Amygdala (tissue), 56 donors: ENCODE measurements at places on chromosomes 11 and 22.

DNA sequence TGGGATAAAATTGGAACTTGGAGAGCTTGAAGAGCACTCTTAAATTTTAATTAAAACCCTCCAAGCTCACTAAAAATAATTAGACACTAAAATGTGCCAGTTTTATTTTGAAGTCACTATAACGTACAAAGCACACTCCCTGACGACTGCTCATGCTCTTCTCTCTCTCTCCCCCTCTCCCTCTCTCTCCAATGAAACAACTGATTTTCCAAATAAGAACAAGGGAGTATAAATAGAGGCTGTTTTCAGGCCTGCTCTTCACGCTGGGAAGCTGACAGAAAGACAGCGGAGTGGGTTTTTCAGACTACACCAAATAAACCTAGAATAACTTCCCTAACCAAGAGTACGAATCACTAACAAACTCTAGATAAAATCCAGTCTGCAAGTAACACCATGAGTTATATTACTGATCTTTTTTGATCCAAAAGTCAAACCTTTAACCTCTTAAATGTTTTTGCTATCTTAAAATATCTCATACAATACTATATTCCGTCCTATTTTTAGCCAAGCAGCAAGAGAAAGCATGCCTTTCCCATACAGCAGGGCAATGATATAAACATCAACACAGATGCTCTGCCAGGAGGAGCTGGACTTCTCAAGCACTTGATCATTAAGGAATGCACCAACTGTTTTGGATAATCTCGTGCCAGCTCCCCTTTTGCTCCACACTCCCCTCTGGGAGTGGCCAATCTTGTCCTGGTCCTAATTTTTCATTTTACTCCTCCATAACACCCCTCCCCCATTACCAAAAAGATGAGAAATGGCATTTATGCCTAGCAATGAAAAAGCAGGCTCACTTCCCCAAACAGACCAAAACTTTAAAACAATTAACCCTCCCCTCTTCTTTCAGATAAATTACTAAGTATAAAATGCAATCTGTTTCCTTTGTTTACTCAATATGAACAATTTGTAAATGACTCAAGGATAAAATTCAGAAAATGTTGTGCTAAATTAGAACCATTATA, 116.9 kb downstream of the SOX6 start:
- DNase-seq, result no peak

DNA sequence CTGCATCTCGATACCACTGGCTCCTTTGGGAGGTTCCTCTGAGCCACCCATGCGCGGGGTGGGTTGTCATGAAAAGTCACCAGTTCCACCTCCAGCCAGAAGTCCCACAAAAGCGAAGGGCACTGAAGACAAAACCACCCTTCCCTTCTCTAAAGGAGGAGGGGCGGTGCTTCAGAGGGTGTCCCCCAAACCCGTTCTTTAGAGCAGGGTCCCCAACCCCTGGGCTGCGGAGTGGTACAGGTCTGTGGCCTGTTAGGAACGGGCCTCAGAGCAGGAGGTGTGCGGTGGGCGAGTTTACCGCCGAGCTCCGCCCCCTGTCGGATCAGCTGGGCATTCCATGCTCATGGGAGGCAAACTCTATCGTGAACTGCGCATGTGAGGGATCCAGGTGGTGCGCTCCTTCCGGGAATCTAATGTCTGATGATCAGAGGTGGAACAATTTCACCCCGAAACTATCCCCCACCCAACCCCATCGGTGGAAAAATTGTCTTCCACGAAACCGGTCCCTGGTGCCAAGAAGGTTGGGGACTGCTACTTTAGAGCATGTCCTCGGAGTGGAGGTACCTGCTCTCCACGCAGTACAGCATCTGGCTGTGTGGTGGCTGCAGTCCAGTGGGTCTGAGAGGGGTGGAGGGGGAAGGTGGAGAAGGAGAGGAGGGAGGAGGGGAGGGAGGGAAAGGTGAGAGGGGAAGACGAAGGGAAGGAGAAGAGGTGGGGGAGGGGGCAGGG, 72.9 kb upstream of the SEPTIN5 start:
- no peak for DNase-seq

DNA sequence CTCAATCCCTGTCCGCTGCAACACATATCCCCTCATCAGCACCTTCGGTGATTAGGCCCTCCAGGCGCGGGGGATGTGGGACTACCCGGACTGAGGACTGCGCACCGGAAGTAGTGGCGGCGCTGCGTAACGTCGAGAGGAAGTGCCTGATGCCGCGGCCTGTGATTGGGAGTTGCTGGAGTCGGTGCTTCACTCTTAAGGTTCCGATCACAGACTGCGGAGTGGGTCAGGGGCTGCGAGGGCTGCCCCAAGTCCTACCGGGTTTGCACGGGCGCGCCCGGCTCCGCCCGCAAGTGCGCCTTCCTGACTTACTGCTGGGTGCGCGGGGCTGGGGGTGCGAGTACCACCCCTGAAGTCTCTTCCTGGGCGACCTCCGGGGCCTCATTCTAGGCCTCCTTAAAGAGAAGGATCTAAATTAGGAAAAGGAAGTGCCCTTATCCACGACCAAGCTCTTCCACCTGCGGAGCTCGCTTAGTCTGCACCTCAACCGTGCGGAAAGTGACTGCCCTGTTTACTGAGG, at the start of gene ALKBH3:
Gene ALKBH3 (plus strand): TSS at position 192 of the 520 bp plus-strand sequence. CDS start 1,822 bp downstream, outside the sequence.
- peak; percentile 93 for DNase-seq

DNA sequence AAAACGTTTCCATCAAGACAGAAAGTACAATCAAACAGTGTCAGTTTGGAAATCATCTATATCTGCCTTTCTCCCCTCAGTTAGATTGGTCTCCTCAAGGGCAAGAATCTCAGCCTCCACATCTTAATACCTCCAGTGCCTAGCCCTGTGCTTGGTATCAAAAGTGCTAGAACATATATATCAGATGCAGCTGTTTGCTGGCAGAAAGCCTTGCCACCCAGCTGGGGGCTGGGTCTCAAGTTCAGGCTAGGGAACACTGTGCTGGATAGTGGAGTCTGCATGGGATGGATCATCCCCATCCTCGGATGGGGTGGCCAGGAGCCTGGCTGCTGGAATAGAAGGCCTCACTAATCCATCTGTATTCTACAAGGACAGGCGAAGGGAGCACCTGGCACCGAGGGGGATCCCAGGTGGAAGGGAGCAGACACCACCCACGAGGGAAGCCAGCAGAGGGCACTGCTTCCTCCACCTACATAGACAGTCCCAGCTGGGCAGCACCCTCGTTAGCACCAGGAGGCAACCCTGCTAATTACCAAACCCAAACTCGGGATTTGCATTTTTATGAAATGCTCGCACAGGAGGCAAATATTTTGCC, 602.2 kb downstream of the BUD13 start:
- DNase-seq, result no peak

DNA sequence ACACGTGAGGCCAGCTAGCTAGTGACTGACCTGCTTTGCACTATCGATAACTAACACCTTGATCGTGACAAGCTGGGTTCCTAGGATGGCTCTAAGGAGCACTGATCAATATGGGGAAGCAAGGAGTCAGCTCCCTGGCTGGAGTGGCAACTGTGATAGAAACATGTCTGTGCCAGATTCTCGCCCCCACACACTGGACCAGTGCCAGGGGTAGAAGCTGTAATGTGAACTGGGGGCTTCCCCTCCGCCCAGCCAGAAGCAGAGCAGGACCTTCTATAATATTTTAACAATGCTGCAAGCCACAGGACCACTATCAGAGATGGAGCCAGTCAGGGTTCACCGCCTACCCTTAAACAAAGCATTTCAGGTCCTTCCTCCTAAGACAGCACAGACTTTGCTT, 96.5 kb downstream of the DSCAML1 start:
- DNase-seq, result no peak

DNA sequence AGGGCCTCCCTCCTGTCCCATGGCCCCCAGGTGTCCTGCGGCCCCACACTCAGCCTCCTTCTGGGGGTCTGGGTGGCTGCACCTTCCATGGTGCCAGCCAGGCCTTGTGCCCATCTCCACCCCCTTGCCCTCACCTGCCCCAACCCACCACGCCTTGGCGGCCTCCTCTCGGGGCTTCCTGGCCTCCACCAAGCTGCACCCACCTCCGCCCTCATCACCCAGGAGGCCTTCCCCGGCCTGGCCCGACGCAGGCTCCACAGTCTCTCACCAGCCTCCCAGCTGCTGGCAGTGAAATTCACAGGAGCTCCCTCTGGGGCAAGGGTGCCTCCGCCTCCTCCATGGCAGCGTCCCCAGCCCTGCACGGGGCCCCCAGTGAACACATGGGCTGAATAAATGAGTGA, 35.9 kb upstream of the WNT7B start:
- DNase-seq, result no peak

DNA sequence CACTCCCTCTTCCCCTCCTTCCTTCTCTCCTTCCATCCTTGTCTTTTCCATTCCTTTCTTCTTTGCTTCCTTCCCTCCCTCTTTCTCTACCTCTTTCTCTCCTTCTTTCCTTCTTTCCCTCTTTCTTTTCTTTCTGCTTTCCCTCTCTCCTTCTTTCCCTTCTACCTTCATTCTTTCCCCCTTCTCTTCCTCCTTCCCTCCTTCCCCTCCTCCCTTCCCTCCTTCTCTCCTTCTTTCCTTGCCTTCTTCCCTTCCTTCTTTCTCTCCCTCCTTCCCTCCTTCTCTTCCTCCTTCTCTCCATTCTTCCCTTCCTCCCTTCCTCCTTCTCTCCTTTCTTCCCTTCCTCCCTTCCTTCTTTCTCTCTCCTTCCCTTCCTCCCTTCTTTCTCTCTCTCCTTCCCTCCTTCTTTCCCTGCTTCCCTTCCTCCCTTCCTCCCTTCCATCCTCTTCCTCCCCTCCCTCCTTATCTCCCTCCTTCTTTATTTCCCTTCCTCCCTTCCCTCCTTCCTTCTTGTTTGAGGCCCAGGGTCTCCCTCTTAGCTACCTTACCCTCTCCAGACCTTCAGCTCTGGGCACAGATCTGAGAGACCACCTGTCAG, 77.0 kb downstream of the BUD13 start:
- no peak for DNase-seq

- no peak for DNase-seq
These were observed 15.1 kb upstream of the CCDC188 start for GRCh38 chr22:20165913-20166312.

GRCh38 chr11:61578819-61579675, 1.8 kb downstream of the SYT7 start:
- no peak for DNase-seq

- no peak for DNase-seq
These were observed 54.5 kb upstream of the BMAL1 start for GRCh38 chr11:13223112-13223511.

- no peak for DNase-seq
These were observed 103.3 kb upstream of the AKIP1 start for GRCh38 chr11:8807544-8808225.

DNA sequence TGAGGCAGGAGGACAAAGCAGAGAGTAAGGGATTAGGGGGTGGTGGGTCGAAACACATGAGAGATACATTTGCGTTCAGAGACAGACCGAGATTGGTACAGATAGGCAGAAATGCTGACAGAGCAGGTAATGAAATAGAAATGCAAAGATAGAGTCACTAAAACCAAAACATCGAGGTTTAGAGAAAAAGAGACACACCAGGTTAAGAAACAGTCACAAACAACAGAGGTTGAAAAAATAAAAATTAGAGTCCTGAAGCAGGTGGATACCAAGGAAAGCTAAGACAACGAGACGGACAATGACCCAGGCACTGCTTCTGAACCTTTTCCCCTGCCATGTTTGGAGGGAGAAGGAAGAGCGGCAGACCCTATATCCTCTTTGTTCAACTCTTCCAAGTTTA, 1.2 kb upstream of the MAPK1 start:
- no peak for DNase-seq

DNA sequence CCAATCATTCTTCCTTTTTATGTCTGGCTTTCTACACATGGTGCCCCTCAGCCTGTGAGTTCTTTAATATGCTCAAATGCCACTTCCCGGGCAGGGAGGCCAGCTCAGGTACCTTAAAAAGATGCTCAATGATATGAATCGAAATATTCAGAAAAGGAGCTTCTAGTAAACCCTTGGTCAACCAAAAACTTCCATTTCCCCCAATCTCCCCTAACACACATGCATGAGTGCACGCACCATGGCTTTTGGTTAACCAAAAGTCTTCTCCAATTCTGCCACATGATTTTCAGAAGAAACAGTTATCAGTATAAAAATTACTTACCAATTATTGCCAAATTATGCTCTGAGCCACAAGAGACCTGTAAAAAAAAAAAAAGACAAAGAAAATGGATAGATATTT, 135.0 kb downstream of the SERGEF start:
- no peak for DNase-seq
